ENCODE measurements at places on chromosomes 2 and 18.

- DNase-seq, result no peak
Observed at GRCh38 chr2:222074674-222075073, 224.1 kb downstream of the PAX3 start.

- peak; percentile 41 for DNase-seq
Observed at GRCh38 chr18:77065221-77065981, 67.2 kb downstream of the MBP start.

- no peak for DNase-seq
Observed at GRCh38 chr2:1800716-1801388, 56.5 kb upstream of the PXDN start.

DNA sequence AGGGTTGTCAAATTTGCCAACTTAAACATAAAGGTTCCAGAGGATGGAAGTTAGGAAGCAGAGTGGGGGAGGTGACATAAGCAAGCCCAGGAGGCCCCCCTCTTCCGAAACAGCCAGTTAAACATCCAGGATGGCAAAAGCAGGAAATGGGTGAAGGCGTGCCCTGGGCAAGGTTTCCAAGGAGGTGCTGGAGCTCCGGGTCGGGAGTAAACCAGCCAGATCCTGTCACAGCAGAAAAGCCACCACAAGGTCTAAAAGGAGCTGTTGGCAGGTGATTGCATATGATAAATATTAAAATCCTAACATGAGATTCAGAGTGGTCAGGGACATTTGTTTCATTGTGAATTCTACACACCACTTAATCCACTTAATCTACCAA lies 572.2 kb upstream of the SALL3 start:
- no peak for DNase-seq

- DNase-seq, result no peak
Observed at GRCh38 chr2:114007436-114007835, 117.5 kb downstream of the ACTR3 start.

DNA sequence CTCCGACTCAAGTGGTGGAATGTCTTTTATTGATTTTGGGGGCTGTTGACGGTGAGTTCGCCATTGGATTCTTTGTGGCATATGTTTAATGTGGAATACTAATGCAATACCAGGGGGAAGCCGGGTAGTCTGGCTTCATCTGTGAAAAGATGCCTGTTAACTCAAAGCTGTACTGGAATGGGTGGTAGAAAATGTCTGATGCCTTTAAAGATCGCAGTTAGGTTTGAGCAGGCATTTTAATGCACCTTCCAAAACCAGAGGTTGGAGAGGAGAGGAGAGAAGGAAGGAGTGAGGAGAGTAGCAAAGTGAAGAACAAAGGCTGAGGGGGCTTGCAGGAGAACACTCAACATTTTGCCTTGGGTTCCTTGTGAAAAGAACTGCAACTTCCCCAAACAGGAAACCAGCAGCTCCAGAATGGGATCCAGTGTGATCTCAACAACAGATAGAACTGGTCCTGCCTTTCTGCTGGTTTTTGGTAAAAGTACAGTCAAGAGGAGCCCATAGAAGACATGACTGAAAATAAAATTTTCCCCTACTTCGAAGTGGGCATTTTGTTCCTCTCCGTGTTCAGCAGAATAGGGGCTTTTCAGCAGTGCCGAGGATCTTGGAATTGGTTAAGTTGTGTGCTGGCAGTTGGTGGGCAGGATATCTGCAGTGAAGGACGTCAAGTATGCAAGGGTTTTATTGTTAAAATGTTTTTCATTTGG lies 1.5 kb downstream of the ZNF532 start:
- DNase-seq, result no peak

GRCh38 chr2:8300905-8301304 lies 381.0 kb upstream of the ID2 start:
- DNase-seq, result no peak

- DNase-seq, result no peak
Observed at GRCh38 chr2:85986121-85986520, 97.3 kb upstream of the ST3GAL5 start.

- DNase-seq, result no peak
Observed at GRCh38 chr2:173090276-173090877, 14.7 kb downstream of the MAP3K20 start.

GRCh38 chr2:47295981-47296635 lies 106.8 kb upstream of the MSH2 start:
- DNase-seq, result no peak

DNA sequence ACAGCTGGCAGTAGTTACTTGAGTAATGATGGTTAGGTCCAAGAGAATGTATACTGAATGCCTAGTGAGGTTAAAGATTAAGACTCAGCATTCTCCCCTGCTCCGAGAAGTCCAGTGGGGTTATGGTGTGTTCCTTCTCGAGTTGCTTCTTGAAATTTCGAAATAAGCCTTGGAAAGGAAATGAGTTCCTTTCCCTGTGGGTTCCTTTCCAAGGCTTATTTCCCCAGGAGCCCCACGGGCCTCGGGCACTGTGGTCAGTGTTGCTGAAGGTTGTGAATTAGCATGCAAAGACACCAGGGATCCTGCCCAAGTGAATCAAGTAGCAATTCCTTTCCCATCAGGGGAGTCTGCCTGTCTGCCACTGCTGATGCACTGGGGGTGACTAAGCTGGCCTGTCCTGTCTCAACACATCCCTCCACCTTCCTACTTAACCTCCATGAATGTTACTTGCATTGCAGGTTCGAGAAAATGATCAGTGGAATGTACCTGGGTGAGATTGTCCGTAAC lies 53.6 kb downstream of the HK2 start:
- no peak for DNase-seq

DNA sequence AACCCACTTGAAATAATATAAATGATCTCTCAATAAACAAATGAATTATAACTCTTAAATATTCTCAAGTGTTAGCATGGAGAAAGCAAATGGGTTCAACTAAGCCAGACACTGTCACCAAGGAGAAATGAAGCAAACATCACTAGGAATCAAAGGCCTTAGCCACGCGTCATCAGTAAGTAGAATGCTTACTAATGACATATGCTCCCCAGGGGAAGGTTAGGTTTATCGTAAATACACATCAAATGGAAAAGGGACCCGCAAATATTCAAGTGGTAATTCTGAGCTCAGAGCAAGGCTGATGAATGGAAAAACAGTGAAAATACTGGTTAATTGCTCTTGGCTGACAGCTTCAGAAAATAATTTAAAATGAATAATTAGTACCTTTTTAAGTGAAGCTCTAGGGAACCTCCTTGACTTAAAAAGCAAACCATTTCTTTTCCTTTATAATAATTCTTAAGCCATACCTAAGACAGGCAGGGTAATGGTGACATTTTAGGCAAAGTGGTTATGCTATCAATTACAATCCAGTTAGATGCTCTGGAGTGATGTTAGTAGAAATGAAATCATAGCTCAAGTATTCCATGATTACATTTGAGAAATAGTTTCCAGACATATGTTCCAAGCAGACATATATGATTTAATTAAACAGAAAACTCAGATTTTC lies 101.5 kb downstream of the ALPK2 start:
- no peak for DNase-seq

DNA sequence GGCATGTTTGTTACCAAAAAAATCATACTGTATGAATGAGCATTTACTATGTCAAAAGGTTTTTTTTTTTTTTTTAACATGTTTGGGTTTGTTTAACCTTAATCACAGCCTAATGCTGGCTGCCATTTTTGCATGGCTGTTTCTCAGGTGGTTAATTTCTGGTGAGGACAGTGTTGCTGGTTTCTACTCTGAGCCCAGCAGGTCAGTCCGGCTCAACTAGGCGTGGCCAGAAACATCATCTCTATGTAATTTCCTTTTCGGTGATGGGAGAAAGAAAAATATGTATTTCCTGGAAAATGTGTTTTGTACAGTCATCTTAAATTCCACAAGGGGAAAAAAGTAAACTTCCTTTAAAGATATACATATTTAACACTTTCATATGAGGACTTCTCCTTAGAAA lies 24.9 kb upstream of the BZW1 start:
- DNase-seq, result no peak

- DNase-seq, result no peak
Observed at GRCh38 chr2:151826737-151827157, 1.5 kb downstream of the ARL5A start.

GRCh38 chr2:119438726-119439284 lies 7.2 kb downstream of the TMEM37 start:
- no peak for DNase-seq

GRCh38 chr18:67363694-67364093 lies 152.8 kb downstream of the DSEL start:
- no peak for DNase-seq

- no peak for DNase-seq
Observed at GRCh38 chr2:129009555-129010146, 691.0 kb upstream of the HS6ST1 start.

- DNase-seq, result no peak
Observed at GRCh38 chr18:77144451-77145118, 12.0 kb upstream of the MBP start.

DNA sequence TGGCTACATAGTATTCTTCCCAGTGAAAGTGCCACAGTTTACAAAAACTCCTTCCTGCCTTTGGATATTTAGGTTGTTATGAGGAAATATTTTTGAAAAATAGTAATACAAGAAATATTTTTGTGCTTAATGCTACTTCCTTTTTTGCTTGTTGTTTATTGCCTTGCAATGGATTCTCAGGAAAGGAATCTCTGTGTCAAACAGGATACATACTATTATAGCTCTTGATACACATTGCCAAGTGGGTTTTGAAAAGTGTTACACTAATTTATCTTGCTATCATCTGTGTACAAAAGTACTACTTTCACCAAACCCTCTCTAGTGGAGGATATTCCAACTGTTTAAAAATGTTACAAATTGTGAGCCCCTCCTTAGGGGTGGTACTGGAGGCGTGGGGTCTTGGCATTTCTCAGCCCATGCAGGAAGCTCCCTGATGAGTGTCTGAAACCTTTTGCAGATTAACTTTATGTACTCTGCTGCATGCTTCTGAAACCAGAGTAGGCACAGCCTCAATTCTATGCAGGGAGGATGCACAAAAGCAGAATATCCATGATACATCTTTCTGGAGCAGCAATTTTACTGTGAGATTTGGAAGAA lies 54.5 kb downstream of the EVA1A start:
- DNase-seq, result no peak

- DNase-seq, result no peak
Observed at GRCh38 chr18:29377346-29377745, 1200.4 kb upstream of the CDH2 start.

- no peak for DNase-seq
Observed at GRCh38 chr18:9826685-9827084, 59.1 kb upstream of the TXNDC2 start.

- no peak for DNase-seq
Observed at GRCh38 chr2:122864728-122865127, 1109.3 kb downstream of the TSN start.

DNA sequence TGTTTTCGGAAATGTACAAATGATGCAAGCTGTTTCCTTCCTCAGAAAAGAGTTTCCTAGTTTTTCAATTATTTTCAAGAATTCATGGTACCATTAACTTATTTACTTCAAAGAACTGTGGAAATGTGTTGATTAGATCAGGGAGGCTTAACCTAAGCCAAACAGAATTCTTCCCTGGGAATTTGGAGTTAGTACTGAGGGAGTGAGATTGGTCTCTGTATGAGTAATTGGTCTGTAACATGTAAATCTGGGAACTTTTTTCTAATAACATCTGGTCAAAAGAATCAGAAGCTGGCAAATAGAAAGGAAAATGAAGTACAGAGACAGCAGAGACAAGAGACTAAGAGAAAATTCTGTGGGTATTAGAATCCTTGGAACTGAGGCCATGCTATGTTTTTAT lies 145.8 kb downstream of the BABAM2 start:
- no peak for DNase-seq

DNA sequence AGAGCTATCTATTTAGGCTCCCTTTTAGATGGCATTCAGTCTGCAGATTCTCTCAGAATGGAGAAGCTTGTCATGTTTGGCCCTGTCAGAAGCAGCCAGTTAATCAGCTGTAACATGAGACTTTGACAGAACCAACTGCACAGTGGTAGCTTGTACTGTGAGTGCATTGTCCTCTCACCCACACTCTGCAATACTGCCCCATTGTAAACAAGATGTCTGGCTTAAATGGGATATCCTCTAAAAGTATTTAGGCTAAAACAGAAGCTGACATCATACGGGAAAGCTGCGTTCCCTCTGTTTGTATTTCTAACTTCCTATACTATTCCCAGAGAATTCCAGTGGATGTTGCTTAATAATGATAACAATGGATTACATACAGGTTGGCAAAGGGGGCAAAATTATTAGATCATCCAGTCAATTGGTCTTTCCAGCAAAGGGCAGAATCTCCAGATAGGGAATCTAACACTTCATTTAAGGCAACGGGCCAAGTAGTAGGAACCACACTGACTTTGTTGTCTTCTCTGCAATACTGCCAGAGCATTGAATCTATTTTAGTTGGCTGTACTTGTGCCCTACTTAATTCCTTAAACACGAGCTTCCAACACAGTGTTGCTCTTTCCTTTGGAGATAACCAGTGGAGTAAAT lies 15.4 kb upstream of the STAT4 start:
- DNase-seq, result no peak

DNA sequence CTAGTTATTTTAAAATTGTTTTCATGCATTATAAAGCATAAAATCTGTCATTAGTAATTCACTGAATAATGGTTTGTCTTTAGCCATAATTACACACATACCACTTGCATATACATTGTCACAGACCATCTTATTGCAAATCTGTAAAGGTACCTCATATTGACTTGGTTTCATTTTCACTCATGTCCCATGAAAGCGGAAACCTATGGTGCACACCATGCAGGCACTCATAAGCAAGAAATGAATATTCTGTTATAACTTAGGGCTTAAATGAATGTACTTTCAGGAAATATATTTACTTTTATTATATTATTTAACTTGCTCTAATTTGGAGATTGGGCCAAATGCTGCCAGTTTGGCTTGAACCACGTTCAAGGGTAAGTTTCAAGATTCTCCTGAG lies 29.2 kb upstream of the STK17B start:
- no peak for DNase-seq

- DNase-seq, result no peak
Observed at GRCh38 chr18:9696112-9696511, 12.0 kb upstream of the RAB31 start.

- no peak for DNase-seq
Observed at GRCh38 chr2:33258387-33258786, 218.1 kb upstream of the RASGRP3 start.

GRCh38 chr18:22831441-22831904 lies 101.7 kb upstream of the RBBP8 start:
- DNase-seq, result no peak

GRCh38 chr2:118309946-118310680 lies 221.8 kb downstream of the INSIG2 start:
- no peak for DNase-seq

- DNase-seq, result no peak
Observed at GRCh38 chr18:58674863-58675472, 3.7 kb downstream of the MALT1 start.

DNA sequence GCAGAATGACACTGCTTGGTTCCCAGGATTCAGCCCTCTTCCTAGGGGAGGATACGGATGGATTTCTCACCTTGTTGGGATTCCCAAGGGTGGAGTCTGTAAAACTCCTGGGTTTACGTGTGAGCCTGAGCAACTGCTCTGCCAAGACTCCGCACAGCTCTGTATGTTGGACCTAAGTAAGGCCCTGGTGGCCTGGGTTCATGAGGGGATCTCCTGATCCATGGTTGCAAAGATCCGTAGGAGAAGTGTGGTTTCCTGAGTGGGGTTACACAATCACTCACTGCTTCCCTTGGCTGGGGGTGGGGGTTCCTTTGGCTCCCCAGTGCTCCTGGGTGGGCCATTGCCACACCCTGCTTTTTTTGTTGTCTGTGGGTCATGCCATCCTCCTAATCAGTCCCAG lies 37.7 kb downstream of the ANKRD12 start:
- DNase-seq, result no peak
